Neuronal stem cell (in vitro differentiated cells): ENCODE measurements at places on chromosomes 1 and 21.

GRCh38 chr1:240962086-240962485, 350.1 kb upstream of the GREM2 start:
- no peak for DNase-seq

DNA sequence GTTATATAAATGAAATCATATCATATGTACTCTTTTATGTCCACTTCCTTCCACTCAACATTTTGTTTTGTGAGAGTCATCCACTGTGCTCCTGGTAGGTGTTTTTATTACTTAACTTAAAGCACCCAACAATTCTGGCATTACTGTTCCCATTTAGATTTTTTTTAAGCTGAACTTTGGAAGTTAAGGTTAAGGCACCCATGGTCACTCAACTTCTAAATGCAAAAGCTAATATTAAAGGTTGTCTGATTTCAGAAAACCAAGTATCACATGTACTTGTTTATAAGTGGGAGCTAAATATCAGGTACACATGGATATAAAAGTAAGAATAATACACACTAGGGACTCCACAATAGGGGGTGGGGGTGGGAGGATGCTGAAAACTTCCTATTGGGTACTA, 42.7 kb downstream of the SCMH1 start:
- DNase-seq, result no peak

GRCh38 chr1:182217071-182217470, 155.6 kb upstream of the ZNF648 start:
- DNase-seq, result no peak

- DNase-seq, result no peak
These were observed 5.3 kb downstream of the DISP3 start for GRCh38 chr1:11484321-11484655.

DNA sequence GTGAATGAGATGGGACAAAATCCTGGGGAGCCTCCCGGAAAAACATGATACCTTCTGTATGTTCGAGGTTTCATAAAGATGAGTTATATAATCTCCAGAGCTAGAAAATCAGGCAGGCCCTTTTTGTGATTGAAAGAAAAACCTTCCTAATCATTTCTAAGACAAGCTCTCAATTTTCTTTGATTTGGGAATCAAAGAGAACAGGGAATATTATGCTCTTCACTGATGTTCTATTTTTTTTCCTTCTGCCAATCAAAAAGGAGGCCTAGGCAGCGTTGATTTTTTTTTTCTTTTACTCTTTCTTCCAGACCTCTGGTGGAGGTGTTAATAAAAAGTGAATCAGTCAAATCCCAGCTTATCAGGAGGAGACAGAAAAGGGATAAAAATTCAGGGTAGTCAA, 34.5 kb downstream of the DIRAS3 start:
- DNase-seq, result no peak

GRCh38 chr1:229671310-229671709, 45.3 kb downstream of the URB2 start:
- no peak for DNase-seq

GRCh38 chr1:19676438-19676922, 11.8 kb downstream of the HTR6 start:
- DNase-seq, result peak; percentile 73

- DNase-seq, result peak; percentile 86
These were observed 8.6 kb upstream of the ATP5PO start for GRCh38 chr21:33924079-33924765.

DNA sequence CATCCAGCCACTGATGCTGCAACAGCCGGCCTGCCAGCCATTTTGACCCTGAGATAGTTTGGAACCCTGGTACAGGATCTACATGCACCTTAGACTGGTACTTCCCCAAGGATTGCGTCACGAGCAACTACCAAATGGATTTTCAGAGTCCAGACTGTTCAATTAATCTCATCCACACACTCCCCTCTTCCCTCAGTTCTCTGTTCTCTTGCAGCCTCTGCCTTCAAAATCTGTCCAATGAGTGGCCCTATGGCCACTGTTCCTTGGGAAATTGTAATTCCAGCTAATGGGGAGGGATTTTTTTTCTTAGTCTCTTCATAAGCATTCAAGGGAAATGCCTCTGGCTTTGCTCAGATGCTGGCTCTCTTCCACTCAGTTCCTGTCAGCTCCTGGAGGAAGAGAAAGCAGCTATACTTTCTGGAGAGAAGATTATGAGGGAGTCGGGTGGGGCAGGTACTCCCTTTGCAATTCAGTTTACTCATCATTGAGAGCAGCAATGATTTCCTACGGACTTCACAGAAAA, 19.8 kb upstream of the UAP1 start:
- no peak for DNase-seq

GRCh38 chr1:20498116-20498515, 9.8 kb downstream of the MUL1 start:
- no peak for DNase-seq

- DNase-seq, result no peak
These were observed 7.0 kb downstream of the PSMG1 start for GRCh38 chr21:39176271-39176709.

DNA sequence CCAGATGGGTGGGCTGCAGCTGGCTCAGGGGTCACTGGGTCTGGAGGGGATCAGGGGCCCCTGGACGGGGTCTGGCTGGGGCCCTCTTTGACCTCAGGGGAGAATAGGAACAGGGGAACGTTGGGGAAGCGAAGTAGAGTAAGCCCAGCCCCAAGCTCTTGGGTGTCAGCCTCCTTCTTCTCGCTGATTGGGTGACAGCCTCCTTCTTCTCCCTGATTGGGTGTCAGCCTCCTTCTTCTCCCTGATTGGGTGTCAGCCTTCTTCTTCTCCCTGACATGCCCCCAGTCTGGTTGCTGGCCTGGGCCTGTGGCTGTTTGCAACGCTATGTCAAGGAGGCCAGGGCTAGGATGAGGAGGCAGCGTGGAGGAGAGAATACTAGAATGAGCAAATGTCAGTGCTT, 76.7 kb upstream of the CASZ1 start:
- DNase-seq, result no peak

DNA sequence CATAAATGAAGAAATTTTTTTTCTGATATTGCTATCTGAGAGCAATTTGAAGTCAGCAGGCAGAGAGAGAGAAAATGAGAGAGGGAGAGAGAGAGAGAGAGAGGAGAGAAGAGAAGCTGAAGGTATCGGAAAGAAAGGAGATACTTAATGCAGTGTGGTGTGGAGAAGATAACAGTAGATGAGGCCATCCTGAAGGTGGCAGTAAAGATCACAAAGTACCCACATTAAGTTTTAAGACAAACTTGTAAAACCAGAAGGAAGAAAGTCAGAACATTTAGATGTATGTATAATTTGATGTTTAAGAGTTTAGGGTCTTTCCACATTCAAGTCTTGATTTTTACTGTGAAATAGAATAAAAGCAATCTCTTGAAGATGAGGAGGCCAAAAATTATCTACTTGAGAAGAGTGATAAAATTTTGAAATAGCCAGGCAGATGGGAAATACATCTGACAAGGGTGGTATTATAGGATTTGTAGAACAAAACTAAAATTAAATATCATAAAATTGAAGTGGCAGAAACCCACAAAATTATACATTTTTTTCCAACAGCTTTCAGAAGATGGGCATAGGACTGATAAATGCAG, 1753.4 kb downstream of the MRPL39 start:
- DNase-seq, result peak; percentile 6

GRCh38 chr1:79845936-79846335, 839.4 kb upstream of the ADGRL4 start:
- no peak for DNase-seq

DNA sequence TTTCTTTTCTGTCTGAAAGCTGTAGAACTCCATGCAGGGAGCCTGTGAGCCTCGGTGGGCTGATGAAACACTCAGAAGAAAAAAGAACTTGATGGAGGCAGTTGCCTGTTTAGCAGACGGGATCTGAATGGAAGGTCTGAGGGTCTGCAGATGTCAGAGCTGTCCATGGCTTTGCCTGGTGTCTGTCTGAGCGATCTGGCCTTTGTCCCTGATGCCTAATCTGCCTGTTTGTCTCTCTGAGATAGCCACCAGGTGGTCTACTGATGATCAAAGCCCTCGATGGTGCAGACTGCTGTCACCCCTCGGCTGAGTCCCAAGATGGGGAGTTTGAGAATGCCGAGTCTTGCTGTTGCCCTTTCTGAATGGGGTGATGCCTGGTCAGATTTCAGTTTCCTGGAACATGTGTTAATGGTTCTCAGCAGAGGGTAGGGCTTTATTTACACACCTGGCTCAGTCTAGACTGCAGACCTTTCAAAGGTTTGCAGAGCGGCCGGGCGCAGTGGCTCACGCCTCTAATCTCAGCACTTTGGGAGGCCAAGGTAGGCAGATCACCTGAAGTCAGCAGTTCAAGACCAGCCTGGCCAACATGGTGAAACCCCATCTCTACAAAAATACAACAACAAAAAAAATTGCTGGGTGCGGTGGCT, 90.4 kb downstream of the KIF26B start:
- no peak for DNase-seq

GRCh38 chr1:76268341-76268740, 193.8 kb downstream of the ST6GALNAC3 start:
- peak; percentile 36 for DNase-seq

DNA sequence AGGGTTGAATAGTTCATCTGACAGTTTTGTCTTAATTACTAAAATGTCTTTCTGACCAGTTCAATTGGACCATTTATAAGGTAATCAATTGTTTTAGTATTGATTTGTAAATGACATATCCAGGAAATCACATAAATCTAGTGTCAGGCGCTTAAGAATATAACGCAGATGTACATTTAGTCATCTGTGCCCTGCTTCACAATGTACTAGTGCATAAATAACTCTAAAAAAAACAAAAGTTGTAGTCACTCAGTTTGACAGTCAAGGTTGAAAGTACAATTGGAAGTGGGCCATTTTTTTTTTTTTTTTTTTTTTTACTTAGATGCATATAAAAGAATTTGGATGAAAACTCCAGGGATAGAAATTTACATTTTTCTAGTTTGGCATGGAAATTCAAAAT, 490.4 kb downstream of the PTPRC start:
- DNase-seq, result no peak

- no peak for DNase-seq
These were observed 53.1 kb downstream of the APP start for GRCh38 chr21:26117324-26117971.

GRCh38 chr1:226687426-226687825, 51.7 kb downstream of the ITPKB start:
- DNase-seq, result no peak

GRCh38 chr1:69519006-69519405, 48.7 kb upstream of the LRRC7 start:
- no peak for DNase-seq

DNA sequence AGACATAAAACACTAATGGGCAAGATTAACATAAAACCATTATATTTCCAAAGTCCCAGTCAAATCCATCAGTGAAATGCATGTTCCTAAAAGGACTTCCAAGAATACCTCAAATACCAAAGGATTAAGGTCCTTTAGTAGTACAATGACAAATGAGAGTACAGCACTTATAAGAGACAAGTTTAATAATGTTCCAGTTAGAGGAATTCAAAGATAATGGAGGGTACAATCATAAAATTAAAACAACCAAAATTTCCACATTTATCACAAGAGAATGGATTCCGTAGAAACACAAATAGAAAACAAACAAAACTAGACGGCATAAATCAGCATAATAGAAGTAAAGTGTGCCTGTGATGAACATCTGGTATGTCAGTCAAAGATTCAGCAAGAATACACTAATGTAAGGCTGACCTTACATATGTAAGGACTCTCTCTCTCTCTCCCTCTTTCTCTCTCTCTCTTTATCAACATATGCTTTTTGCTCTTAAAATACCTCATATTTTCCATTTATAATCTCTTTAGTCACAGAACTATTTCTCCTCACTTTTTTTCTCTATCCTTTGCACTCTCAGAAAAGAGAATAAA, 32.8 kb upstream of the C1orf53 start:
- DNase-seq, result no peak

DNA sequence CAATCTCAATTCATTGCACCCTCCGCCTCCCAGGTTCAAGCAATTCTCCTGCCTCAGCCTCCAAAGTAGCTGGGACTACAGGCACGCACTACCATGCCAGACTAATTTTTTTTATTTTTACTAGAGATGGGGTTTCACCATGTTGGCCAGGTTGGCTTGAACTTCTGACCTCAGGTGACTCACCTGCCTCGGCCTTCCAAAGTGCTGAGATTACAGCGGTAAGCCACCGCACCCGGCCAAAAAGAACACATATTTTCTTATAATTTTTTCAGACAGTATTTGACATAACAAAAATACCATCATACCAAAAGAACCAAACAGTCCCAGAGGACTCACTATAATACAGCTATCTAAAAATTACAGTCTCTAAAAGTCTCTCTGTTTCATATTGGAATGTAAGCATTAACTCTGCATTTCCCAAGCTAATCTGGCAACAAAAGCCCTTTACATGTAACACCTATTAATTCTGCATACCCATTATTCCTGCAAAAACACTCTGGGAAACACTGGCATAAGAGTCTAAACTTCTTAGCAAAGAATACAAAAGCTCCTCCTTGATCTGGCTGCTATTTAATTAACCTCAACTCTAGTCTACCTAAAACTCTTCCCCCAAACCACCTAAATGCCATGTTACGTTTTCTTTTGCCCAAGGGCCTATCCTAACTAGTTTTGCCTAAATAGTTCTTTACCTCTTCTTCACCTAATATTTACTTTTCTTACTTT, 26.9 kb downstream of the WDR26 start:
- DNase-seq, result no peak

GRCh38 chr21:44547656-44548331, 3.5 kb downstream of the KRTAP10-2 start:
- DNase-seq, result no peak

DNA sequence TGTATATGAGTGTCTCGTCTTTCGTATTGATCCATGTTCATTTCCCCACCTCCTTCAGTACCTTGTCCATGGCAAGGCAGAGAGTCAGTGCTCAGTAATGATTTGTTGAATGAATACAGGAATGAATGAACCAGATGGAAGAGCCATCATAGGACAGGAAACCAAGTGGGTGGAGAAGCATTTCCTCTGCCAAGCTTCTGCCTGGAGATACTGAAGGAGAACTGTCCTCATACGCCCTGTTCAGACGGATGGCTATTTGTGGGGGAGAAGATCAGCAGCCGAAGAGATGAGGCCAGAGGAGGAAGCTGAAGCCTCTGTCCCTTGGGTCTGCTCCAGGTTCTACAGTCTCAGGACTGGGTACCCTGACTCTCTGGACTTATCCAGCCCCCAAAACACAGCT, 5.8 kb downstream of the FAM43B start:
- no peak for DNase-seq

- DNase-seq, result no peak
These were observed 52.5 kb upstream of the FBXO28 start for GRCh38 chr1:224061436-224061835.

DNA sequence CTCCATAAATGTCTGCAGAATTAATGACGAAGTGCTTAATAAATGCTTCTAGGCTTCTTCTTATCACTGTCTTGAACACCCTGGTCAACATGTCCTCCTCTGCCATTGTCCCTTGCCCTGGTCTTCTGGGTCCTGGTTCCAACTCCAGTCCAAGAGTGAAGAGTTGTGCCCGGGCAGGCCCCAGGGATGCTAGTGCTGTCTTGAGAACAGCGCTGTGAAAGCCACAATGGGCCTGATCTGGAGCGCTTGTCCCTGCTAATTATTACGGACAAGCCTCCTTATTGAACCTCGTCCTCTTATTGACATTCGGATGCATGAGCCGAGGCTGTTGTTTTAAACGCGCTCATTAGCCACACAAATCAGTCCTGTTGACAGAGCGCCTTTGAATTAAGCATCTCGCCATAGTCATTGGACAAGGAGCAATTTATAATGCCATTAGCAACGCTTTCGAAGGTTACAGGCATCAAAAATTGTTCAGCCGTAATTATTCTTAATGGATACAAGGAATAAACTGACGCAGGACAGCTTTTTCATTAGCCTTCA, 211.6 kb upstream of the POU3F1 start:
- DNase-seq, result no peak

GRCh38 chr1:76287917-76288316, 213.4 kb downstream of the ST6GALNAC3 start:
- DNase-seq, result no peak

GRCh38 chr1:210516092-210516656, 187.5 kb downstream of the HHAT start:
- no peak for DNase-seq
